Hypothalamus (tissue), 51 donors: ENCODE measurements at places on chromosomes 12 and 14.

- DNase-seq: no peak
Measured at GRCh38 chr14:52112336-52113018, 43.6 kb upstream of the NID2 start.

DNA sequence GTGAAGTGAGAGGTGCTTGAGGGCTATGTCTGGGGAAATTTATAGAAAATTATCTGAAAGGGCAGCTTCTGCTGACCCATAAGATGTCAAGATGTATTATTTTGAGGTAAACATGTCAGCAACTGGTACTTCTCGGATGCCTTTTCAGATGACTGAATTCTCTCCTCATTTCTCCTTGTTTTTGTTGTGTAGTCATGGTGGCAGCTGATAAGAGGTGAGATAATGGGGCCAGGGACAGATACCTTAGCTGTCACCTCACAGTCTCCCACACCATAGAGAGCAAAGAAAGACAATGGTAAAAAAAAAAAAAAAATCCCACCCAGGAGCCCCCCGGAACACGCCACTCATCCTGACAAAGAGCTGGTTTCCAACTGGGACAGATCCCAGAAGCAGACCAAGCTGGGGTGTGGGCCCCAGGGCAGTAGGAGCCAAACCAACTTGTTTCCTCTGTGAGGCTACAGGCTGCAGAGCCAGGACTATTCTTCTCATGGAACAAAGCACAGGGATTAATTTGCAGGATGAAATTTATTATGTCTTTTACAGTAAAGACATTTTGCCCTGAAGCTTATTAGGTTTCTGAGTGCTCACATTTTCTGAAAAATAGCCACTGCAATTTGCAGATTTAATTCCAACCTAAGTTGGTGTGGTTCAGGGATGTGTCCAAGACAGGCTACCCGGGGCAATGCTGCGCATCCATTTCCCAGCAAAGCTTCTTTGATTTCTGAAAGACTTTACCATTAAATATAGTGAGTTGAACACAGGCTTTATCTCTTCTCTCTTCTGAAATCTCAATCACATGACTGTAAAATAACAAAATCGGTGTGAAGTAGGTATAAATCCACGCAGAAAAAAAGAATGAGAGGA, 52.2 kb downstream of the NDUFA12 start:
- no peak for DNase-seq

GRCh38 chr12:69102856-69103255, 136.5 kb upstream of the CPSF6 start:
- no peak for DNase-seq

GRCh38 chr14:58607131-58607951, 30.4 kb upstream of the DACT1 start:
- no peak for DNase-seq

DNA sequence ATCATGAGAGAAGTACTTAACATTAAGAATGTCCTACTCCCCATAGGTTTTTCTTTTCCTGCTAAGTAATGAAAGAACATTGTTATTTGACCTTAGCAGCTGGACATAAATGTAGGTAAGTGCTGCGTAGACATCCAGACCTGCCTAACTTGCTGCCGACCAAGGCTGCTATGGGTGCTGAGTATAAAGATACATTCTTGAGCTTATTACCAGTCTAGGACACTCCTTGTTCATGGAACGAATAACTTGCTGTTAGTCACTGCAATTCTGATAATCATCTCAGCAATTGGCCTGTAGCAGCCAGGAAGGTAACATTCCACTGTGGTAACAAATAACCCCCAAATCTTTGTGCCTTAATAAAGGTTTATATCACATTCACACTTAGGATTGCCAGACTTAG, 478.1 kb downstream of the VRK1 start:
- no peak for DNase-seq

- no peak for DNase-seq
Measured at GRCh38 chr14:51443195-51444018, 203.4 kb downstream of the TMX1 start.

- DNase-seq: no peak
Measured at GRCh38 chr12:44118946-44119345, 283.1 kb downstream of the TMEM117 start.
